Dorsolateral prefrontal cortex (tissue), 122 donors: ENCODE measurements at places on chromosomes 7 and 10.

GRCh38 chr7:77831953-77832352 is 33.4 kb downstream of the PHTF2 start:
- no peak for DNase-seq

GRCh38 chr10:48623009-48623408 is 18.1 kb upstream of the ARHGAP22 start:
- DNase-seq, result no peak

DNA sequence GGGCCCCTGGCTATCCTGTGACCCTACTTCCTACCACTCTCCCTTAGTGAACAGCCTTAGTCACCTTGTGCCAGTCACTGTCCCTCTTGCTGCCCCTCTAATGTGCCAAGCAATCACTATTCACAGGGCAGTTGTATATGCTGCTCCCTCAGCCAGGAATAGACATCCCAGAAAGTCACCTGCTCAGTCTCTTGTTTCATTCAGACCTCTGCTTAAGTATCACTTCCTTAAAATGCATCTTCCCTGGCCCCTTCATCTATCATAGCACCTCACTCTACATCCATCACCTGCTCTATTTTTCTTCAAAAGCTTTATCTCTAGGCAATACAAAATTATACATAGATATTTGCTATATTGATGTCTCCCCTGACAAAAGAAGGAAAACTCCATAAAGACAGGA is 328.4 kb upstream of the NFE2L3 start:
- no peak for DNase-seq

DNA sequence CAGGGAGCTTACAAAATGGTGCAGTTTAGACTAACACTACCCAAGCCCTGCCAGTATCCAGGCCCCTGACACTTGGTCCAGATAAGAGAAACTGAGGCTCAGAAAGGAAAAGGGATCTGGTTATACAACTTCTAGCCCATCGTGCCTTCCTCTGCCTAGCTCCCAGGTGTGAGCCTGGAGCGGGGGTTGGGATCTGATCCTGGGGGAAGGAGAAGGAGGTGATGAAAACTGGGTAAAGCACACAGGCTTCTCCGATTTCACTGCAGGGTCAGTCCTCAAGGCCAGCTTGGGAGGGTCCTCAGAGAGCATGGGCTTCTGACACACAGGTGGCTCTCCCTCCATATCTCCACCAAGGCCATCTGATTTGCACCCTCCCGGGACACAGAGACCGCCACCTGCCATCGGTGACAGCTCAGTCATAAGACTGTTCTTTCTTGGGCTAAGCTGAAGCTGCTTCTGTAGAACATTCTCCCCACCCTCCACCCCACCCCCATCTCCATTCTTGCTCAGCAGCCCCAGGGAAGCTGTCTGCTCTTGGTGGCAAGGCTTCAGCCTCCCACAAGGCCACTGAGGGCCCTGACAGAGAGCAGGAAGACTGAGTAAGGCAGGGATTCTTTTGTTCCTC is 16.4 kb downstream of the SRRM3 start:
- DNase-seq, result no peak

GRCh38 chr10:74854610-74855009 is 28.2 kb downstream of the KAT6B start:
- no peak for DNase-seq

- DNase-seq, result no peak
These were observed 176.8 kb upstream of the TBX20 start for GRCh38 chr7:35430547-35431153.

GRCh38 chr10:21330628-21331020 is 194.9 kb downstream of the SKIDA1 start:
- no peak for DNase-seq
